ENCODE measurements at places on chromosomes 16 and 17. TPM values are rescaled to one million over a fixed set of nuclear protein-coding genes. Genes with fewer than 3 reads are reported as not detected.

The ARHGAP44 gene
- not detected for total RNA-seq

The C1QL1 gene
- not detected for total RNA-seq

The ZFP1 gene
- 10.2 TPM for total RNA-seq

DNA sequence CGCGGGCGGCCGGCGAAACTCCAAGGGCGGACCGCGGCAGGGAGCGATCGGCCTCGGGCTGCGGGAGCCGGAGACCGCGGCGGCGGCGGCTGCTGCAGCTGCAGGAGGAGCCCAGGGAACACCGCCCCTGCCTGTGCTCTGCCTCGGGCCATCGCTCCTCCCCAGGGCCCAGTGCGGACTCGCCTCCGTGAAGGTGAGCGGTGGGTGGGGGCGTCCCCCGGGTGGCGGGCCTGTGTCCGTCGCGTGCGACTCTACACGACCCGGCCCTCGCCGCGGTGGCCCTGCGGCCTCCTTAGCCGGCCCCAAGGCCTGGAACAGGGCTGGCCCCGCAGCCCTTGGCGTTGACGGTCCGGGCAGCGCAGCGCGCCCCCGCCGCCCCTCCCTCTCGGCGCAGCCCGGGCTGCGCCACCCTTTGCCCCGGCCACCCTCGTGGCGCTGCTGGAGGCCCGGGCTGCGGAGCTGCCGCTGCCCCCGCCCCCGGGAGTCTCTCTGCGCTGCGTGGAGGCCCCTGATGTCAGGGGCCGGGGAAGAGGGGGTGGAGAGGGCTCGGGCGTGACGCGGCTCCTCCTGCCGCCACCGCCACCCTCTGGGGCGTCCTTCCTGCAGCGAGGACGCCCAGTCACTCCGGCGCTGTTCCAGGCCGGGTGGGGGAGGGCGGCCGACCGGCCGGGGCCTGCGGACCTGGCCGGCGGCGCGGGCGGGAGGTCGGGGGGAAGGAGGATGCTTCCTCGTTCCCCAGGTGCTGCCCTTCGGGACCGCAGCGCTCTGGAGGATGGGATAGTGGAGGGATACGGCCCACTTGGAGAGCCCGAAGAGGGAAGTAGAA is 485 bp downstream of the DYNLL2 start:
- peak overlapping the region; percentile 89 for H3K4me3 ChIP-seq
- peaks cover 34% of the 10 kb centered on the region for H3K4me1 ChIP-seq
- H3K27ac ChIP-seq = peak overlapping the region; percentile 89
- DNase-seq = peak; percentile 59
- H3K36me3 ChIP-seq = peaks cover 6% of the 10 kb centered on the region
- H3K27me3 ChIP-seq = peaks cover 12% of the 10 kb centered on the region

- no peak for DNase-seq
- no peak overlapping the region for H3K4me3 ChIP-seq
- H3K4me1 ChIP-seq = no peaks in the 10 kb centered on the region
- peaks cover 8% of the 10 kb centered on the region for H3K27me3 ChIP-seq
- no peaks in the 10 kb centered on the region for H3K36me3 ChIP-seq
Observed at GRCh38 chr17:59503500-59503899, 61.9 kb upstream of the DHX40 start.

DNA sequence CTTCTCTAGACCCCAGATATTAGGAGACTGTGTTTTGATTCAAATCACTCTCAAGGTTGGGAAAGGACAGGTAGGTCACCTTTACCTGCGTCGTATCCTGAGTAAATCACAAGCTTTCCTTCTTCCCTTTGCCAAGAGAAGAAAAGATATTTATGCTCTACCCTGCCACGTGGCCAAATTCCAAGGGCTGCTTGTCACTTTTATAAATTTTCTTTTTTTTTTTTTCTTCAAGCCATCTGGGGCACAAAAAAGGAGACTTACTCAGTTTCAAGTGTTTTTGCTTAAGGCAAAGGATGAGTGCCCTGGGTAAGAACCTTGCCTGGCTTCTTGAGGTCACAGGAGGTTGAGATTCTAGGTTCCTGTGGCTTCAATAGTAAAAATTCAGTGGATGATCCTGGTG is 285.1 kb downstream of the TMEM114 start:
- no peak for DNase-seq
- H3K36me3 ChIP-seq = no peaks in the 10 kb centered on the region
- no peak overlapping the region for H3K27ac ChIP-seq
- H3K27me3 ChIP-seq = no peaks in the 10 kb centered on the region

- DNase-seq = no peak
- H3K27me3 ChIP-seq = no peaks in the 10 kb centered on the region
- H3K4me1 ChIP-seq = peaks cover 37% of the 10 kb centered on the region
Observed at GRCh38 chr17:57595947-57596695, 149.0 kb downstream of the CCDC182 start.

DNA sequence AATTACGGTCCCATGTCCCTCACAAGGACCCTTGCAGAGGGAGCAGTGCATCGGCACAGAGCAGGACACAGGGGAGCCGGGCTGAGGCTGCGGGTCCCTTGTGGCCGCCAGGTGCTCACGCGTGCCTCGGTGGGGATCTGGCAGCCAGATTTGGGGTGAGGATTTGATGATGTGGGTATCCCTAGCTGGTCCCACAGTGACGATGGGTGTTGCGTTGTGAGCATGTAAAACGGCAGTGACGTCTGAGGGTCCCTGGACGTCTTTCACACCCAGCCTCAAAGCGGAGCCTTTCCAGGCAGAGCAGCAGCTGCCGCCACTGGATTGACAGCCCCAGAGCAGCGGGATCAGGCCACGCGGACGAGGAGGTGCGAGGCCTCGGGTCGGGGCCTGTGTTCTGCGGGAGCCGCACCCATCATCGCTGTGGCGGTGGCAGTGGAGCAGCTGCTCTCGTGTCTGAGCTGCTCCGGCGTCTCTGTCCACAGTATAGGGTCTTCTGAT is 54.6 kb downstream of the WDR45B start:
- H3K4me3 ChIP-seq = peak overlapping the region; percentile 80
- no peaks in the 10 kb centered on the region for H3K27me3 ChIP-seq
- H3K27ac ChIP-seq = peak overlapping the region; percentile 72
- no peak for DNase-seq
- no peaks in the 10 kb centered on the region for H3K36me3 ChIP-seq
- H3K4me1 ChIP-seq = peaks cover 29% of the 10 kb centered on the region

Data from T-helper 17 cell (primary cell).